Amygdala (tissue), 56 donors: ENCODE measurements at places on chromosomes 12 and 14.

GRCh38 chr12:27337376-27337775, 4.7 kb downstream of the BMAL2 start:
- DNase-seq, result no peak

- DNase-seq, result no peak
These were observed 4.4 kb upstream of the C1RL start for GRCh38 chr12:7113389-7113871.

GRCh38 chr12:1527789-1528188, 66.6 kb downstream of the FBXL14 start:
- DNase-seq, result no peak

- no peak for DNase-seq
These were observed 1.7 kb downstream of the ARHGAP9 start for GRCh38 chr12:57477710-57478681.

GRCh38 chr14:78412475-78412874, 242.3 kb downstream of the NRXN3 start:
- no peak for DNase-seq

- DNase-seq, result no peak
These were observed 9.7 kb upstream of the SERPINA1 start for GRCh38 chr14:94398182-94398479.

GRCh38 chr14:90132821-90133570, 71.2 kb downstream of the KCNK13 start:
- no peak for DNase-seq

DNA sequence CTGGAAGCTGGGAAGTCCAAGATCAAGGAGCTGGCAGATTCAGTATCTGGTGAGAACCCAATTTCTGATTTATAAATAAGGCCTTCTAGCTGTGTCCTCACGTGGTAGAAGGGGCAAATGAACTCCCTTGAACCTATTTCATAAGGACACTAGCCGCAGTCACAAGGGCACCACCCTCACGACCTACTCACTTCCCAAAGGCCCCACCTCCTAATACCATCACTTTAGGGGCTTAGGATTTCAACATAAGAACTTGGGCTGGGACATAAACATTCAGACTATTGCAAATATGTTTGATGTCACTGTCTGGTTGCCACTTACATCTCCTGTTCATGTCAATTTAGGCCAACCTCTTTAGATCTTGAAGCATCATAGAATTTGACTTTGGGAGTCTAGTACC, 10.8 kb upstream of the CNIH1 start:
- no peak for DNase-seq

- no peak for DNase-seq
These were observed 200.6 kb downstream of the ANO4 start for GRCh38 chr12:100995201-100995600.

- DNase-seq, result no peak
These were observed 12.5 kb downstream of the P2RX7 start for GRCh38 chr12:121145221-121145620.

GRCh38 chr12:46659824-46660223, 166.0 kb downstream of the SLC38A4 start:
- DNase-seq, result no peak

- no peak for DNase-seq
These were observed 236.9 kb upstream of the SFSWAP start for GRCh38 chr12:131473741-131474709.

DNA sequence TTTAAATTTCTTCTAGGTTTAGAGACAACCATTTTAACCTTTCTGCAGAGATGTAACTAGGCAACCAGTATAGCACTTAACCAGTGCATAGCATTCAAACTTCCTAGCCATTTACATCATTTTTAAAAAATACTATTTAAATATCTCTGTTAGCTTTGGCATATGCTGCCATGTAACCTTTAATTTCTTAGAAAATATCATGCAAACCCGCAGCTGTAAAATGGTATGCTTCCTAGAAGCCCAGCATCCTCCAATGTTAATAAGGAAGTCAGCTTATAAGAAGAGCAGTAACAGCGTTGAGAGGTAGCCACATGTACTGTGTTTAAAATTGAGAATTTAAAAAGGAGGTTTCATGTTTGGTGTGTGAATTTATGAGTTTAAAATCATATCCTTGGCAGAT, 22.8 kb downstream of the GNG2 start:
- DNase-seq, result no peak

DNA sequence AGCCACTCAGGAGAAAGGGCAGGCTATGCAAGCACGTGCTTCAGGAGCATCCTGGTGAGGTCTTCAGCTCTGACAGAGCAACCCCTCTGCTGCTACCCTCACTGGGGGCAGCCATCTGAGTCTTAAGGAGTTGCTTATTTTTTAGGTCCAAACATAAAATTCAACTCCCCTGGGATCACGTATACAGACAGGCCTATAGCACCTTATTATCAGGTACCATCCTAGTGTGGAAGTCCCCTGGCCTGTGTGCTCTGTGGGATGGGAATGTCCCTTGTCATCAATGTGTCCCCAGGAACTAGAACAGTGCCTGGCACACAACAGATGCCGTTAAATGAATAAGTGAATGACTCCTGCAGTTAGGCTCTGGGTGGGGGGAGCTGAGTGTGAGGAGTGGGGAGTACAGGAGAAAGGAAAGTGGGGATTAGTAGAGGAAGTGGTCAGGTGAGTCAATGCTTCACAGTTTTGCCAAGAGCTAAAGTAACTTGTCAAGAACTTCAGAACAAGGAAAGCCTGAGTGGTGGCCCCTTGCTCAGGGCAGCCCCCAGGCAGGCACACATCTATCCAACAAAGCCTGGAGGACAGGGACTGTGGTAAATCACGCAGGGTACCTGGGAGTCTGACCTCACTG, 33.5 kb downstream of the DAD1 start:
- DNase-seq, result no peak

- no peak for DNase-seq
These were observed 1109.2 kb downstream of the FLRT2 start for GRCh38 chr14:86639146-86639545.

GRCh38 chr14:104694475-104694950, 5.1 kb downstream of the INF2 start:
- DNase-seq, result peak; percentile 83

DNA sequence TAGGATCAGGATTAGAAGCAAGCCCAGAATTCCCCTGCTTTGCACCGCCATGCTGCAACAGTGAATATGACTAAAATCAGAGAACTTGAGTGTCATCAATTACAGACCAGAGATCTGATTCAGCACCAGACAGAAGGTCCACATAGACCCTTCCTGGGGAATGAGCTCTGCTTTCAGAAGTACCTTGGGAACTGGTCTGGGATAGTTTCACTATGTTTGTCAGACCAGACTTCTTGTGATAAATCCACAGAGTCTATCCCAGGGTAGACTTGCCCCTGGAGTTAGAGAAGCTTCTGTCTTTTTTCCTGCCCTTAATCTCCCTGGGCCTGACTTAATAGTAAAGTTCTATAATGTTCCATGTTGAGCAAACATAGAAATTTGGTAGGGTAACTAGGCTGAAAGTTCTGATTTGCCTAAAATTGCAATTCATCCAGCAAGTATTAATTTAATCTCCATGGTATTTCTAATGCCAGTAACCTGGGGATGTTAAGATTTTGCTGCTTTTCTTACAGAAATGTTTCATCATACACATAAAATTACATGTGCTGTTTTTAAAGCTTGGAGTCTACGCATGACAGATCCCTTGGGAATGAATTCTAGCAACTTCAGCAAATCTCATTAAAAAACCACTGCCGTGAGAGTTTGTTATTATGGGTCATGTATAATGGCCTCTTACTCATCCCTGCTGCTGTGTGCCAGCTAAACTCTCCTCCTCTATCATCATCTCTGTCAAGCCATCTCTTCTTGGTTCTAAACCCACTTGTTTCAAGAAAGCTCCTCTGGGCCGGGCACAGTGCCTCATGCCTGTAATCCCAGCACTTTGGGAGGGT, 61.3 kb upstream of the METAP2 start:
- DNase-seq, result no peak

GRCh38 chr12:32545413-32545980, 133.6 kb upstream of the DNM1L start:
- no peak for DNase-seq

GRCh38 chr14:103716091-103716801, 636 bp downstream of the ZFYVE21 start:
- no peak for DNase-seq

DNA sequence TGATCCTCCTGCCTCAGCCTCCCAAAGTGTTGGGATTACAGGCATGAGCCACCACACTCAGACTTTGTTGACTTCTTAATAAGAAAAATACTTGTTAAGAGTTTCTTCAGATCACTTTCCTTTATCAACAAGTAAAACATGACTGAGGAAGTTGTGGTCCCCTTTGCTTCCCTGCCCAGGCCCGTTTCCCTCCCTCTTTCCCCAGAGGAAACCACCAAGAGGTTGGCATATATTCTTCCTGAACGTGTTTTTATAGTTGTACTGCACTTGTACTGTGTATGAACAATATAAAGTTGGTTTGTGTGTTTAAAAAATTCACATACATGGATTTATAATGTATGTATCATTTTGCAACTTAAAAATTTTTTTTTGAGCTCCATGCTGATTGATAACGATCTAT, 28.4 kb downstream of the PTPN11 start:
- DNase-seq, result no peak

GRCh38 chr14:21026988-21027315, 2.1 kb upstream of the NDRG2 start:
- DNase-seq, result no peak

- no peak for DNase-seq
These were observed 420.6 kb downstream of the RAD51B start for GRCh38 chr14:68239988-68240771.

GRCh38 chr12:113211160-113211559, 10.1 kb upstream of the TPCN1 start:
- no peak for DNase-seq

GRCh38 chr12:77847060-77847541, 16.4 kb downstream of the NAV3 start:
- DNase-seq, result no peak

GRCh38 chr12:15892645-15893259, 10.6 kb downstream of the STRAP start:
- DNase-seq, result no peak

DNA sequence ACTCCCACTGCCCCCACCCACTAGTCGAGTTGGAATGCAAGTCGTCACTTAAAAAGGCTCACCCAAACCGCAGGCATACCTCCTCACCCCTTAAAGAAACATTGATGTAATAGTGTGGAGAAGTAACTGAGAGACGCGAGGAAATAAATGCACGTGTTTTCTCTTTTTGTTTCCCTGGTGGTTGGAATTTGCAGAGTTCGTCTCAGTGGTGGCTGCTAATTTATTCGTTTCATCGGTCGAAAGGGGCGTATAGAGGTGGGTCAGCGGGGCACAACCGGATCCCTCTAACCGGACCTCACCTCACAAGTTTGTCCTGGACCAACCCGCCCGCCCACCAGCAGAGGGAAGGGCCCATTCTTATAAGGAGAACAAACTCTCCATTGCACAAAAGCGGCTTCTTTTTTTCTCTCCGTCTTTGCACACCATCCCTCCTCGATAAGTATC, 5.0 kb upstream of the NPAS3 start:
- DNase-seq, result peak; percentile 39

DNA sequence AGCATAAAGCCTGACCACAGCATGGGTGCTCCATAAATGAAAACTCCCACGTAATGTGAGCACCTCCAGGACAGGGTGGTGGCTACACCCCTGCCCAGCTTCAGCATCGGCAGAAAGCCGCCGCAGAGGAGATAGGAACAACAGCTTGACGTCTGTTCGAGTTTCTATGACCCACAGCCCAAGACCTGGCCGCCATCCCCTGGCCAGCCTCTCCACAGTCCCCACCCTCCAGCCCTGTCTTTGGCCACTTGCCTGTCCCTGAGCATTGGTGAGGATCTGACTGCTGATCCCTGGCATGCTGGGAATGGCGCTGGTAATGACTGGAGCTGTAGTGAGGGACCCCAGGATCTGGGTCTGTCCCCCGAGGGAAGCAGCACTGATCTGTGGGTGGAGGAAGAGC, 21.3 kb downstream of the POU6F1 start:
- DNase-seq, result no peak

GRCh38 chr14:101078170-101078891, 174.8 kb upstream of the RTL1 start:
- no peak for DNase-seq

DNA sequence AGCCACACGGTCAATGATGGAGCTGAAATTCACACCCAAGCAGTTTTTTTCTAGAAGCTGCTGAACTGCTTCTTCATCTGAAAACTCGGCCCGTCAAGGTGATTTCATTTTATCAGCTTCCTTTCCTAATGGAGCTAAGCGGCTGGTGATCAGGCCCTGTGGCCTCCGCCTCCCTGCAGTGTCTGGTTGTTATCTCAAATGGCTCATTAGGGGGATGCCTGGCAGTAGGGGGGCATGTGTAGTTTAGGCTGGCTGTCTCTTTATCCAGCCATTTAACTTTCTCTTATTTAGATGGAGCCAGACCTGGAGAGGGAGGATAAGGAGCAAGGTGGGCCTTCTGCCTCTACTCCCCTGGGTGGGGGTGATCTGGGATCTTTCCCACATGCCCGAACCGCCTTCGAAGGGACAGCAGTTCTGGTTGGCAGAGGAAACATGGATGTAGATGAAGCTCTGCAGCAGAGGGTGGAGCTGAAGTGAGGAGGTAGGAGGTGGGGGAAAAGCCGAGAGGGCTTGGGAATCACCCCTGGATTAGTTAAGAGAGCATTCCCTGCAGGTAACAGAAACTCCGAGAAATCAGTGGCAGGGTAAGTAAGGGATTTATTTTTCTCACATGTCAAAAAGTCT, 64.4 kb downstream of the TGFB3 start:
- DNase-seq, result no peak

- no peak for DNase-seq
These were observed 56.7 kb downstream of the C14orf132 start for GRCh38 chr14:96095581-96096476.

DNA sequence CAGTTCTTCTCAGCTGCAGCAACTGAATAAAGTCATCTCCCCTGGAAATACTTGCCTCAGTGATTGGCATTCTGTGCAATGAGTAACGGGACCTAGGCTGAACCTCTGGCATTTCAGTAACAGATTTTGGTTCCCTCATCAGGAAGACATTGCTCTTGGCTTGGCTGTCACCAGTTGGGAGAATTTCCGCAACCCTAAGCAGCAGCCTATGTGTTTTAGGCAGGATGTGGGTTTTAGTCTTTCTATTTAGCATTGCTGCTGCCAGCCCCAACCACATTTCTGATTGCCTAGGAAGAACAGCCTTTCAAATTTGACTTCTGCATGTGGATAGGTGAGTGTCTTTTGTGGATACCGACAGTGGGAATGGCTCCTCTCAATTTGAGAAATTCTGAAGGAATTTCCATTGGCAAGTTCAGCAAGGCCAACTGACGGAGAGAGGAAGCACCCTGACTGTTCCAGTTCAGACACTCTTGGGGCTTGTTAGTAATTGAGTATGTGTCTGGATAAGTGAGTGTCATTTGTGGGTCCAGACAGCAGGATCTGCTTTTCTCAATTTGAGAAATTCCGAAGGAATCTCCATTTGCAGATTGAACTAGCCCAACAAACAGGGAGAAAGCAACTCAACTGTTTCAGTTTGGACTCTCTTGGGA, 19.0 kb upstream of the CLEC2A start:
- no peak for DNase-seq

GRCh38 chr14:64724578-64724930, 20.3 kb downstream of the PLEKHG3 start:
- no peak for DNase-seq

DNA sequence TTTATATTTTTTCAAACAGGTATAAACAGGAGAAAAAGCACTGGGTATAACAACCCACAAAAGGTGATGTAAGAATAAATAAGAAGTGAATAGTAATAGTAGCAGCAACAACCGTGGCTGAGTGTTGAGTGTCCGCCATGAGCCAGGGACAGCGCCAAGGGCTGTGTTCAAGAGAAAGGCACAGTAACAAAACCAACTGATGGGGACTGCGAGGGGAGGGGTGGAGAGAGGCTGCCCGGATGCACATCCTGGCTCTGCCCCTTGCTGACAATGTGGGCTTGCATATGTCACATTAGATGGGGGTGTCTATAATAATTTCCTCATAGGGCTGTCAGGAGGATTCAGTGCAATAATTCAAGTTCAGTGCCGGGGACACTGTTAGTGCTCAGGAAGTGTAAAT, 912.4 kb downstream of the VRK1 start:
- no peak for DNase-seq
